ENCODE measurements at places on chromosomes 2 and 18.

- DNase-seq = peak; percentile 17
Observed at GRCh38 chr18:70998490-70998889, 709.6 kb downstream of the SOCS6 start.

DNA sequence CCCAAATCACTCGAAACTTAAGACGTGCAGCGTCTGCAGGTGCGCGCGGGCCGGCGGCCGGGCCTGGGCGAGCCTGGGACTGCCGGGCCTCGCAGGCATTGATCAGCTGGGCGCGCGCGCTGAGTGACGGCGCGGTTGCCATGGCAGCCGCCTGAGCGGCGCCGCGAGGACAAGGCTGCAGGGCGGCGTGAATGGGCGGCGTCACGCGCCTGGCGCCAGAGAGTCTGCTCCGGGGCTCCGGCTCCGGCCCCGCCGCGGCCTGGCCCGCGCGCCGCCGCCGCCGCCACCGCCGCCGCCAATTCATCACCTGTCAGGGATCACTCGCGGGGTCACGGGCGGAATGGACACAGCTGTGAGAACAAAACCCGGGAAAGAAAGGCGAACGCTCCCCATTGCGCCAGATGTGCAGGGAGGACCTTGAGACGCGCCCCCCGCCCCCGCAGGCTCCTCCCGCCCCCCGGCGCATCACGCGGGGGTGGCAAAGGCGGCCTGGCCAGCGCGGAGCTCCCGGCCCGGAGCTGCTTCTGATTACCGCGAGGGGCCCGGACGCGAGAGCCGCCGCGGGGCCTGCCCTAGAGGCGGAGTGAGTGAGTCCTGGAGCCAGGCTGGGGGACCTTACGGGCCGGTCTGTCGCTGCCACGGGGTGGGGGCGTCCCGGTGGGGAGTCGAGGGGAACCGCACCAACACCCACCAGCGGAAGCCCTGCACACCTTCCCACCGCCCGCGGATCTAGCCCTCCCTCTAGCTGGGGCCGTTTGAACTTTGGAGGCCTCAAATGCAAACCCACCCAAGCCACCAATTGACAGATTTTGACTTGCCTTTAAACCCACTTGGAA is 2.9 kb upstream of the ID2 start:
- peak; percentile 91 for DNase-seq

DNA sequence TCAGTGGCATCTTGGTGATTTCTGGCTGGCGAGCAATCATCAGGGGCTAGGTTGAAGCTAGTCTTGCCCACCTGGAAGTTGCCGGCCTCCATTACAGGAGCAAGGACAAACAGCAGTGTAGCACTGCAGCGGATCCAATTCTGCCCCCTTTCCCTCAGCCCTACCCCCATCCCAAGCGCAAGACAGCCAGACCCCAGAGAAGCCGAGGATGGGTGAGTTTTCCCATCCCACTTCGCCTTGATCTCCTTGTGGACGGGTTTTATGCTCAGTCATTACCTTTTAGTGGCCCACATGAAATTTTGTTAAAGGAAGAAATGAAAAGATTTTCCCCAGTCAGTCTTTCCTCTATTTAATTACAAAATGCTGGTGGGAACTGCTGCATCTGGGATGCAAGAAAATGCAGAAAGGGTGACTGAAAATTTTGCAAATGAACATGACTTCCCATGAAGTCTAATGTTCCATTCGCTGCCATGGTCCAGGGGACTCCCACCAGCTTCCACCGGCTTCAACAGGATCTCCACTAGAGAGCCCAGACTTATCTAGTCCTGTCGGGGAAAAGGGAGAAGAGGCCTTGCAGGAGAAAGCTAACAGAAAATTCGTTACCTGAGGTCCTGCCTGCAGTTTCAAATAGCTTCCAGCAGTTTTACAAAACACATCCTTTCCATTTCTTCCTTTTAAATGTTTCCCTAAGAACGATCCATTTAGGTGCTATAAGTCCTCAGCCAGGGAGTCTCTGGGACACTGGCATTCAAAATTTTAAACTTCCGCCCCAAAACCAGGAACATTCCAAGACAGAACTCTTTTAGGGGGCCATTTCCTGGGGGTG is 1.9 kb upstream of the HOXD9 start:
- no peak for DNase-seq

DNA sequence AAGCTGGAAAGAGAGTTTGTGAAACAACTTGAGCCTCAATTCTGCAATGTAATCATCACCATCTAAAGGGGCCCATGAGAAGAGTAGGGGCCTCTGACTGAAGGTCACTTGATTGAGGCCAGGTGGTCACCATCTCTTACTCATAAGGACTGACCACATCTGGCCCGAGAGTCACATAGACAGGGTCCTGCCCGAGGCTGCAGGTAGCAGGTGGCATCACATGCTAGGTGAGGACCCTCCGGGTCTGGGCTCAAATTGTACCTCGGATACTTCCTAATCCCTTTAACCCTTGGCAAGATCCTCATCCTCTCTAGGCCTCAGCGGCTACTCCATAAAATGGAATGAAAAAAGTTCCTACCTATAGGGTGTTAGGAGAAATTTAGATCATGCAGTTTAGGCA is 16.7 kb downstream of the FHL2 start:
- DNase-seq = no peak

DNA sequence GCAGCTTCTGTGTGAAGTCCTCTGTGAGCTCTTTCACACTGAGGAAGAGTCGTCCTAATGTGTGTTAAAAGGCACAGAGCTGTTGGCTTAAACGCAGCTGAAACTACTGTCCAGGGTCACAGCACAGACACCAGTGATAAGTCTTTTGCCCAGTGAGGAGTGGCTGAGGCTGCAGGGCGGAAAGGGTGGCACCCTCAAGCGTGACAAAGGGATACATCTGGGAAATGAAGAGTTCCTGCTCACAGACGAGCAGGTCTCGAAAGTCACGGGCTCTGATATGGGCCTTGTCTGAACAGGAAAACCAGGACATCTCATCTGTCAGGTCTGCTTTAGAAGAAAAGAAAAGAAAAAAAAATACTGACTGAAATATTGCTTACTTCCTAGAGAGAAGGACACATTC is 36.5 kb downstream of the TGIF1 start:
- DNase-seq = no peak

DNA sequence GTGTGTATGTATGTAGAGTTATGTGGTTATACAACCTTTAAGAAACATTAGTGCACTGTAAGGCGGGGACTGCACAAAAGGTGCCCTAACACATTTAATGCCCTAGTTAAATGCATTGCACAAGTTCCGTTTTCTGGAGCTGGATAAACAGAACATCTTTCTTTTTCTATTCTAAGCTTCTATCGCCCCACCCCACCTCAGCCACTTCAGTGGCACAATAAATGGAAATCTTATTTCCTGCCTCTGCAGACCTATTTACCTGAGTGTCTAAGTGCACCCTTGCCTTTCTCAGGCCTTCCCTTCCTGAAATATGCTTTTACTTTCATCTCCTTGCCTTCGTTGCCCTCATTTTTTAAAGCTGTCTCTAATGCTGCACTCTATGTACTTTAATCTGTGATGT is 123.5 kb downstream of the TANC1 start:
- no peak for DNase-seq

DNA sequence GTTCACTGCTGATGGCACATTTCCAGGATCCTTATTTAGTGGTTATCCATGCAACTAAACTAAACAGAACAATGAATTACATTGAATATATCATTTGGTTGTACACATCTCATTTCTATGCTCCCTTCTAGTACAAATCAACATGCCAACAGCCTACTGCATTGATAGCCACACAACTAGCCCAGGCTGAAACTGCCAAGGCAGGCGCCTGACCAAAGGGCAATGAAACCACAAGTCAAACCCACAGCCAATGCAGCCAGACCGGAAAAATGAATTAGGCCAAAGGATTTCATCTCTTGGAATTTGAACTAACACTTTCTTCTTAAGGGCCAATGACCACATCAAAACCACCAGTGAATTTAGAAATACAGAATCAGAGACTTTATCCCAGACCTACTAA is 196.4 kb downstream of the NOL4 start:
- no peak for DNase-seq

DNA sequence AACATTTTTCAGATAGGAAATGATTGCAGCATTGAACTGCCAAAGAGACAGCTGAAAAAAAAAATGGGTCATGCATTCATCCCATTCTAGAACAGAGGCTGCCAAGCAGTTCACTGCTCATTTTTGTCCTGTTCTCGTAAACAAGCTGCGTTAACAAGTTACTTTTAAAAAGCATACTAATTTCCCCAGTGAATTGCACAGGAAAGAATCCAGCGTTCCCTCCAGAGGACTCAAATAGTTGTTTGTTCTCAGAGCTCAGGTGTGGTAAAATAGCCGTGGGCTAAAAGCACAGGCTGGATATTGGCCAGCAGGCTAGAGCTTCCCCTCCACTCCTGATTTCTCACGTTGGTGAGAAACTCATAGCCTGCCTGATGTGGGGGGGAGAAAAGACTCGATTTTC is 76.1 kb upstream of the AQP4 start:
- DNase-seq = no peak

- DNase-seq = no peak
Observed at GRCh38 chr2:235063471-235063961, 111.7 kb downstream of the SH3BP4 start.

GRCh38 chr2:44972771-44973535 is 31.5 kb downstream of the SIX3 start:
- no peak for DNase-seq

GRCh38 chr18:57427429-57428201 is 7.6 kb upstream of the ONECUT2 start:
- peak; percentile 77 for DNase-seq

GRCh38 chr2:111900859-111901258 is 2.5 kb downstream of the MERTK start:
- no peak for DNase-seq

GRCh38 chr18:79624356-79625170 is 55.0 kb upstream of the CTDP1 start:
- no peak for DNase-seq

GRCh38 chr2:71516253-71516888 is 63.0 kb downstream of the DYSF start:
- no peak for DNase-seq

- DNase-seq = no peak
Observed at GRCh38 chr2:133194362-133194655, 374.0 kb downstream of the NCKAP5 start.

- DNase-seq = no peak
Observed at GRCh38 chr2:122209377-122209776, 453.9 kb downstream of the TSN start.

DNA sequence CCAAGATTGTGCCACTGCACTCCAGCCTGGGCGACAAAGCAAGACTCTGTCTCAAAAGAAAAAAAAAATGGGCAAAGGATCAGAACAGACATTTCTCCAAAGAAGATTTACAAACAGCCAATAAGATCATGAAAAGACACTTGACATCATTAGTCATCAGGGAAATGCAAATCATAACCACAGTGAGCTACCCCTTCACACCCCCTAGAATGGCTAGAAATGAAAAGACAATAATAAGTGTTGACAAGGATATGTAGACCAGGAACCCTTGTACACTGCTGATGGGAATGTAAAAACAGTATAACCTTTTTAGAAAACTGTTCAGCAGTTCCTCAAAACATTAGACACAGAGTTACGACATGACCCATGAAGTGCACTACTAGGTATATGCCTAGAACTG is 18.4 kb upstream of the MTERF4 start:
- no peak for DNase-seq

- DNase-seq = peak; percentile 67
Observed at GRCh38 chr2:222319586-222320435, 21.0 kb upstream of the PAX3 start.

DNA sequence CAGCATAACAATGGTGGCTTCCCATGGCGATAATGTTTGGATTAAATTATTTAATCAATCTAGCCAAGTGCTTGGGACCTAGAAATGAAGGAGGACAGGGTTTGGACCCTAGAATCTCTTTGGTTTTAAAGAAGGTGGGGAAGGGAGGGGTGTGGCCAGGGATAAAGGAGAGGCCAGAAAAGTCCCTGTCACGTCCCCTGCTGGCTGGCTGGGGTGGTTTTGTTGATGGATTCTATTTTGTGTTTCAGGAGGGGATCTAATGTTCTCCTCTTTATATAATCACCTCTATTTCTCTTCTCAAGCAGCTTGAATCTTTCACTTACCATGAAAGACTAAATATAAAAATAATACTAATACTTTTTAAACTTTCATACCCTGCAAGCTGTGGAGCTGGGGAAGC is 52.6 kb upstream of the GALR1 start:
- DNase-seq = peak; percentile 51

- DNase-seq = no peak
Observed at GRCh38 chr2:30030361-30030760, 109.0 kb upstream of the ALK start.

DNA sequence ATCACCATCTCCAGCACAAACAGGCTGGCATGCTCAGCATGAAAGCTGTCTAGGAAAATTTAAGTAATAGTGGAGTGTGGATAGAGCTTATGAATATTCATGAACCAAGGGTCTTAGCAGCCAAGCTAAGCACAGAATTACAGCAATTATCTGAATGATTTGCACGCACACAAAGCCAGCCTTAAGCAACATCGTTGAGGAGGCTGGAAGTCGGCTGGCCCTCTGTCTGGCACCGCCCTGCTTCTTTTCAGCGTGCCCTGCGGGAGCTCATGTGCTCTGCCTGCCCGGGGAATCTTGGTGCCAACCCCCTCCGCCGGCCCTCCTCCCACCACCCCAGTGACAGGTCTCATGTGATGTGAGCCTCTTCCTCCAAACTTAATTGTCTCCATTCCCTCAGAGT is 540.1 kb downstream of the CMPK2 start:
- DNase-seq = peak; percentile 15

- no peak for DNase-seq
Observed at GRCh38 chr2:81242501-81242900, 937.9 kb upstream of the LRRTM1 start.

- peak; percentile 88 for DNase-seq
Observed at GRCh38 chr2:127859712-127860085, 1.7 kb upstream of the POLR2D start.

GRCh38 chr2:47206181-47206580 is 51.1 kb upstream of the STPG4 start:
- no peak for DNase-seq

DNA sequence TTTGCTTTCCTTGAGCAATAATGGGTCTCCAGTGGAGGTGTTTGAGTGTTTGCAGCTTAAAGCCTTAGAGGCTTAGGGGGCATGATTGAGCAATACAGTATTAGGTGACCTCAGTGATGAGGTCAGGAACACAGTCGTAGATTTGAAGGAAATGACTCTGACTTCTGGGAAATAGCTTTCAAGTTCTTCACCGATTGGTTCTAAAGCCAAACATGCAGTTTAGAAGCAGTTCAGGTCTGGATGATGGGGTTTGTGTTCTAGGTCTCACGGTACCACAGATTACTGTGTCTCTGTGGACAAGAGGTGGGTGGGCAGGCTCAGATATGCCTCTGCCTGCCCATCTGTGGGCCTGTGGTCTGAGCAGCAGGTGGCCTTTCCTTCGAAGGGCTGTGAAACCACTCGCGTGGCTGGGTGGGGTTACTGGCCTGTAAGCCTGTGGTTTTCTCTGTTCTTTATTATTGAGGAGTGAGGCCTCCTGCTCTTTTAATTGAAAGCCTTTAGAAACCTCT is 7.8 kb downstream of the MTHFD2 start:
- DNase-seq = no peak
